ENCODE measurements at places on chromosomes 12 and 14.

GRCh38 chr14:36271939-36272907, 48.2 kb downstream of the MBIP start:
- DNase-seq = no peak

- DNase-seq = no peak
Observed at GRCh38 chr14:27327095-27327494, 729.3 kb upstream of the NOVA1 start.

DNA sequence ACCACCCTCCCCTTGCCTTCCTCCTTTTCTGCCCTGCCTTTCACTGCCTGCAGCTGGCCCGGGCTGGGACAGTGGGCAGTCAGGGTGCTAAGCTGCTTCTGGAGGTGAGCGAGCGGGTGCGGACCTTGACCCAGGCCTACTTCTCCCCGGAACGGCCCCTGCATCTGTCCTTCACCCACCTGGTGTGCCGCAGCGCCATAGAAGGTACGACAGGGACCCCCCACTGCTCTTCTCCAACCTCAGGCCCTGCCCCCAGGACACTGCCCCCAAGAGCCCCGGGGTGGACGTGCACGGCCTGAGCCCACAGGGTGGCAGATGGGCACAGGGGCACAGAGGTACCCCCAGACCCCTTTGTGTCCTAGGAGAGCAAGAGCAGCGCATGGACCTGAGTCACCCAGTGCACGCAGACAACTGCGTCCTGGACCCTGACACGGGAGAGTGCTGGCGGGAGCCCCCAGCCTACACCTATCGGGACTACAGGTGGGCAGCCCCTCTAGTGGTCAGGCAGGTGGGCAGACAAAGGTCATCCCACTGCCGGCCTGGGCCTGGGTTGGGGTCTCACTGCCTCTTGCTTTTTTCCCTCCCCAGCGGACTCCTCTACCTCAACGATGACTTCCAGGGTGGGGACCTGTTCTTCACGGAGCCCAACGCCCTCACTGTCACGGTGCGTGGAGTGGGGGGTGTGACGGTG, 3.2 kb upstream of the GNB3 start:
- DNase-seq = no peak

- no peak for DNase-seq
Observed at GRCh38 chr12:15555446-15555845, 233.1 kb downstream of the PTPRO start.

DNA sequence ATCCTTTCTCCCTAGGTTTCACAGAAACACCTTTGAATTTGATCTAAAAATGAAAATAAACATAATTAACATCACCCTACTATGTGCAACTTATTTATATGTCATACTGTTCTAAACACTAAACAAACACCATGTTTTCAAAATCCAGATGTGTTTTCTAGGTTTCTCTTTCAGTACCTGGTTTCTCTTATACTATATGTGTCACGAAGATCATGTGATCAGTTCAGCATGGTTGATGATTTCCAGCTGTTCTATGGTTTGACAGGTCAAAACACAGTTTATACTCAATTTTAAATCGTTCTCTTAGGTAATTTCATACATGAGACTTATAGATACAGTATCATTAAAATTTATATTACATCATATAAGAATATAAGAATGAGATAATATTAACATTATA, 373.1 kb downstream of the SOX5 start:
- no peak for DNase-seq

DNA sequence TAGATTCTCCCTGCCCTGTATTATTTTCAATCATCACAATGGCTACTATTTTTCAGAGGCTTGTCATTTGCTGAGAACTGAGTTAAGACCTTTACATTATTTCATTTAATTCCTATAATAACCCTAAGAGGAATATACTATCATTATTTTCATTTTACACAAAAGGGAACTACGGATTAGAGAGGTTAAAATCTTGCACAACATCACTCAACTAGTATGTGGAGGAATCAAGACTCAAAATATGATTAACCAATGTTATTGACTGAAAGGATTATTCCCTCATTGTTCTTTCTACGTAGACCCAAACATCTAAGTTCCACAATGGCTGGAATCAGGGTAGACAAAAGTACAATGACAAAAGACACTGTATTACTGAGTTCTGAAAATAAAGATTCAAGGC, 45.0 kb downstream of the GPR65 start:
- no peak for DNase-seq

DNA sequence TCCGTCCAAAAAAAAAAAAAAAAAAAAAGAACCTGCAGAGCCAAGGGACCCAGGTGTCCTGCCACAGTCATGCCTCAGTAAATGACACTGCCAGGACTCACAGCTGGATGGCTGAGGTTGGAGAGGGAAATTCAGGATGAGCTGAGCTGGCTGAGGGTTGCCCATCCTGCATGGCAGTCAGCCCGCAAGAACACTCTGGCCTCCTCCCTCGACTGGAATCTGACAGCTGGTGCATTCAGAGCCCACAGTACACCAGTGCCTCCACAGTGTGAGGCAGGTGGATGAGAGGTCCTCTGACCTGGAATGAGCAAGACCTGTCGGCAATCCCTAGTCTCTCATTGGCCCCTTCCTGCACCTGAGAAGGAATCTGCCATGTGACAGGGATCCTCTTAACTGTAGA, 74.4 kb upstream of the GPR68 start:
- DNase-seq = no peak

- no peak for DNase-seq
Observed at GRCh38 chr12:94152292-94153078, 4.1 kb downstream of the PLXNC1 start.

GRCh38 chr12:57270966-57271470, 20.0 kb upstream of the STAC3 start:
- DNase-seq = no peak

All from KG1 (cell line).